ENCODE measurements at places on chromosomes 3 and 15. TPM values are rescaled to one million over a fixed set of nuclear protein-coding genes. Genes with fewer than 3 reads are reported as not detected.
A peak's percentile ranks its signal among the peaks of the same experiment; 100 is the strongest.

GRCh38 chr15:62938825-62939224 lies 103.7 kb upstream of the TPM1 start:
- DNase-seq: no peak

- DNase-seq: peak; percentile 71
Observed at GRCh38 chr3:65713016-65713415, 325.7 kb downstream of the MAGI1 start.

The SERPINI2 gene
- total RNA-seq: not detected

The CHRNA7 gene
- total RNA-seq: not detected

GRCh38 chr3:177208223-177208622 lies 10.9 kb upstream of the TBL1XR1 start:
- DNase-seq: no peak
